ENCODE measurements at places on chromosomes 12 and 14.

- DNase-seq: no peak
Measured at GRCh38 chr12:106840243-106840642, 65.8 kb downstream of the RIC8B start.

DNA sequence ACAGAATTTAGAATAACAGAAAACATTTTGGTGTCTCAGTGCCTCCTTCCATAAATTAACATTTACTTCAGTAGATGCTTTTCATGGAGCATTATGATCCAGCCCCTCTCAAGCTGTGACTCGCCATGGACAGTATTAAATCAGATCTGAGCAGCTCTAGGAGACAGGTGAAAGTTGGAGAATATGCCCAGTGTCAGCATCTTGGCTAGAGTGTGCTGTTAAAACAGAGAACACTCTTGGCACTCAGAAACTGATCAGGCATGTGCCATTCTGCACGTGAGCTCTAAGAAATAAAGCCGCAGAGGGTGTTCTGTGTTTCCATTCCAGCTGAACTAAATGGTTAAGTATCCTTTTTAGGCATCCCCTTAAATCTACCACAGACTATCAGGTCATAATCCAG lies 68.0 kb downstream of the DIP2B start:
- DNase-seq: no peak

DNA sequence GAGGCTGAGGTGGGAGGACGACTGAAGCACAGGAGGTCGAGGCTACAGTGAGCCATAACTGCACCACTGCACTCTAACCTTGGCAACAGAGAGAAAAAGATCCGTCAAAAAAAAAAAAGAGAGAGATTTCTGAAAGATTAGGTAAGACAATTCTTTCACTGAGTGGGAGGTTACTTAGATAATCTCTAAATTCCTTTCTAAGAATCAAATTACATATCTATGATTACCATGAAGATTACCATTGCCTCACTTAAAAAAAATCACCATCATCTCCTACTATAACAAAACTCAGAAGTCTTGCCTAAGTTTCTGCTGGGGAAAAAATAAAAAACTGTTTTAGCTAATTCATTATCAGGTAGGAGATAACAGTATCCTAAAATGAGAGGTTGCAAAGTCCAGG lies 366.7 kb downstream of the DUSP6 start:
- DNase-seq: no peak

GRCh38 chr12:118586433-118586832 lies 210.1 kb downstream of the SUDS3 start:
- DNase-seq: no peak

GRCh38 chr12:64175254-64175945 lies 46.7 kb downstream of the KICS2 start:
- DNase-seq: no peak

- peak; percentile 19 for DNase-seq
Measured at GRCh38 chr12:120529641-120530417, 871 bp upstream of the COQ5 start.

- DNase-seq: no peak
Measured at GRCh38 chr14:38079268-38079667, 128.4 kb upstream of the SSTR1 start.

GRCh38 chr14:54931101-54931500 lies 28.5 kb upstream of the GCH1 start:
- no peak for DNase-seq
